Trophoblast cell (in vitro differentiated cells and primary cell): ENCODE measurements at places on chromosomes 5 and 9.

- DNase-seq = no peak
Observed at GRCh38 chr5:28967848-28968247, 1929.5 kb upstream of the CDH9 start.

DNA sequence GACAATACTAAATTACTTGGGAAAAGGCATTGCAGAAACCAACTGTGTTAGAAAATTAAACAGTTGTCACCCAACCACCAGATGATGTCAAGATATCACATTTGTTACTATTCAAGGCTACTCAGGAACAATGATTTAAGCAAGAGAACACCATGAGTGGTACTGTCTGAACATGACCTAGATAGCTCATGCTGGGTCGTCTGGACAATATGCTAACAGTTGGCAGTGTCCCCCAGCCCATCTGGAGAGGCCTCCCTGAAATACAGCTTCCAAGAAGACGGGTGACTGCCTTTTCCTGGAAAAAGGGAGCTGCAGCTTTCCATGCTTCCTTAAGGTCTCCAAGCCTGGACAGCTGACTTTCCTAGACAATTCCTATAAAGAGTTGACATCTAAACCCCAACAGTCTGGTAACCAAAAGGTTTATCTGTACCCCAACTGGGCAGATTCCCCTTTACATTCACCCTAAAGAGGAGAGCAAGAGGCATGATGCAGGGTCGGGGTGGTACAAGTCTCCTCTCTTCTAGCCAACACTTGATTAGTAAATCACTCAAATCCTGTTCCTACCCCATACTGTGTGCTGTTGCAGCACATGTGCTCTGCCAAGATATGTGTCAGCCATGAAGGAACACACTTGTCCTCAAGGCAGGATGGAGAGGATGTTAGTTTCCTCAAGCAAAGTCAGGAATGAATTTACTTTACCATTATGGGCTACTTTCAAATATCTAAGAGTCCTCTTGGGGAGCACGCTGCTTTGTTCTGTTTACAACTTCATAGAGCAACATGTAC, 433.0 kb downstream of the PDE4D start:
- no peak for DNase-seq

DNA sequence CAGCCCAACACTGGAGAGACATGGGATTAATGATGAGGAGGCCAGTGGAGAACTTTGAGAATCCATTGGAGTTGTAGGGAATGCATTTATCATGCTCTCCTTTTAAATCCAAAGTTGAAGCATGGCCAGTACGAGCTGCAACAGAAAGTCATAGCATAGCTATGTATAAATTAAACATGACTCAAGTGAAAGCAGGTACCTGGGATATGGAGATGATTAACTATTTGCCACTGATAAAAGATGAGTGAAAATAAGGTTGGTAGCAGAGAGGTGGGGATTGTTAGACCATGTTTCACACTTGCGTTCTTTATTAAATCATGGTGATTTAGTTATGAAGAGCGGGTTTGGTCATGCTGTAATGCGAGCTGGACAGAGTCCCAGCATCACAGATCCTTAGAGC, 189.6 kb downstream of the ARHGEF28 start:
- DNase-seq = no peak

GRCh38 chr5:132426525-132427138, 57.1 kb downstream of the SLC22A5 start:
- DNase-seq = peak; percentile 91

DNA sequence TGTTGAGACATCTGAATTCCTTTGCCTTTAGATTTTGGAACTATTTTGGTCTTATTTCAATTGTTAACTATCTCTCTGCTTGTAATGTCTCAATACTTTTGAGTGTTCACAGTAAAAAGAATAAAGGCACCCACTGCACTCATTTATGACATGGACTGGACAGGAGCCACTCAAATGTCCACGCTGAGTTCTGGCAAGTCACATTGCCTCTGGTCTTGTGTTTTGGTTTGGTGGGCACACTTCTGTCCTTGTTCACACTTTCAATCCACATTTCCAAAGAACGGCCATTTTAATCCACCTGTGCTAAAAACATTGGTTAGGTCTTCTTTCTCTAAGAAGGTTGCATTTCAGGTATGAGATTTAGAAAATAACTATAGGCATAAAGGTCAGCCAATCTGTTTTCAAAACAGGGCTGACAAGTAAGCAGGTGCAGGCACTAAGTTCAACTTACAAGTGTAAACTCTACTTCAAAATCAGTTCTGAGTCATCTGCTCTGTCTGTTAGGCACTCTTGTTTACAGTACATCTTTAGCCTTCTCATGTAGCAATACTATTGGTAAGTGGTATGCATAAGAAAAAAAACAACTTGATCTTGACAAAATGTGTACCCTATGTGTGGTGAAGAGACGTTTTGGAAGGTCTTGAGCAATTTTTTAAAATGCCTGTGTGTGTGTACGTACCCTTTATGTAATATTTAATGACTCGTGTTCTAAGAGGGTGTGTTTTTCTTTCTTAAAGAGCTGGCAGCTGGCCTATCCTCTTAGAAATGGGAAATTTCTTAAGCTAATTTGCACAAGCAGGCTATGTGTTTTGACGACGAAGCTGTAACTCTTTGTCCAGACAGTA, 31.5 kb upstream of the ZFAND5 start:
- no peak for DNase-seq

- DNase-seq = no peak
Observed at GRCh38 chr5:50623666-50624065, 42.8 kb upstream of the PARP8 start.

- peak; percentile 100 for DNase-seq
Observed at GRCh38 chr5:73565139-73565968, at the start of the genes ANKRA2 and UTP15. Gene ANKRA2 (minus strand): TSS chr5:73565639. CDS start chr5:73562881, 2,758 bp downstream. Gene UTP15 (plus strand): TSS chr5:73565743. CDS start chr5:73567345, 1,602 bp downstream.

DNA sequence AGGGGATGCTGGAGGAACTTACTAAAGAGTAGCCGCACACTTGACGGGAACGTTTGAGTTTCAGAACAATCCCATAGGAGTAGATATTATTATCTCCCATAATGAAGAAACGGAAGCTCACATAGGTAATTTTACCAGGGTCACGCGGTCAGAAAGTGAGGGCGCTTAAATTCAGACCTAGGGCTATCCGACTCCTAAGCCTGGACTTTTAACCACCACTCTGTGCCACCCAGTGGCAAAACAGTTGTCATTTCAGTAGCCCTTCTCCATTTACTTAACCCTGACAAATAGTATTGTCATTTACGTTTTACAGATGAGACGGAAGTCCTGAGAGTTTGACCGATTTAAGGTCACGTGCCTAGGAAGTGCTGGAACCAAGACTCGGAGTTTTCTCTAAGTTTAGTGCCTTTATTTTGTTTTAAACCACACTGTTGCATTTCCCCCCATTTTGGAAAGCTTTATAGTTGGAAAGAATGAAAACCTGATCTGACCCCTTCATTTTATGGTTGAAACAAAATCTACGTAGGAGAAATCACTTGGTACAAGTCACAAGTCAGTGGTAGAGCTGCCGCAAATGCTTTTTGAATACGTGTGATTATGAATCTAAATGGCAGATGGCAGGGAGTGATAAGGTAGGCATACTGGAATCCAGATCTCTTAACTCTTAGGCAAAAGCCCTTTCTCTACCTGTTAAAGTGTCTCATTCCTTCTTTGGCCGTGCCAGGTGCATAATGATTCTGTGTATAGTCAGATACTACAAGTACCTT, 650 bp downstream of the MRRF start:
- DNase-seq = peak; percentile 62

DNA sequence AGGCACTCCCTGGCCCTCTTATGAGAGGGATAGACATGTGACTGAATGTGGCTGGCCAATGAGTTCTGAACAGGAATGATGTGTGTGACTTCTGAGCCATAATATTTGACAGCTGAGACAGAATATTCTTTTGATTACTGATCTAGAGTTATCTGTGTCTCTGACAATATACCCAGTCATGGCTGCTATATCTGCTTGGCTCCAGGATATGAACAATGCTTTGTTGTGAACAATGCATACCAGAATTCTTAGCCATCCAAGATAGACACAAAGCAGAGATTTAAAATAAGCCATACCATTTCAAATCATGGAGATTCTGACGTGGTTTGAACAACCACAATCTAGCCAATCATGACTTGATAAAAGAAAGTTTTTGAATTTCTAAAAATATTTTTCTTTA, 840.3 kb upstream of the SEMA6A start:
- DNase-seq = no peak

- DNase-seq = no peak
Observed at GRCh38 chr5:140310434-140310833, 7.5 kb upstream of the PFDN1 start.

DNA sequence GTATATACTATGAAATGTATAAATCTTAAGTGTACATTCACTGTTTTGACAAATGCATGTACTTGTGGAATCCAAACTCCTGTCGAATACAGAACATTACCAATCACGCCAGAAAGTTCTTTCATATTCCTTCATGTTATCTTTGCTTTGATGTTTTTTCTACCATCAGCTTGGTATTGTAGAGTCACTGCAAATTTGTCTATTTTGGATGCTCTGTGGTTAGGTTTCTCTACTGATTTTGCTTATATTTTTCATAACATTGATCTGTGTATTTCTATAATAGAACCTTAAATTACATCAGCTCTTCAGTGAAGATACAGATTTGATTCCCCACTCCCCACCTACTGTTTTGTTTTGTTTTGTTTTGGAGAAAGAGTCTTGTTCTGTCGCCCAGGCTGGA, 30.8 kb downstream of the HABP4 start:
- no peak for DNase-seq

GRCh38 chr9:103203172-103203571, 208.0 kb downstream of the CYLC2 start:
- no peak for DNase-seq
